Activated naive CD4-positive, alpha-beta T cell treated with anti-CD3 and anti-CD28 coated beads for 36 hours (primary cell): ENCODE measurements at places on chromosomes 6 and 20. TPM values are rescaled to one million over a fixed set of nuclear protein-coding genes. Genes with fewer than 3 reads are reported as not detected.

The KATNA1 gene
- total RNA-seq, result 19.7 TPM

The RTN4IP1 gene
- 6.0 TPM for total RNA-seq

The TSBP1 gene
- not detected for total RNA-seq

The KHDRBS2 gene
- not detected for total RNA-seq

The RCAN2 gene
- total RNA-seq, result 0.37 TPM

The MYCT1 gene
- total RNA-seq, result not detected

DNA sequence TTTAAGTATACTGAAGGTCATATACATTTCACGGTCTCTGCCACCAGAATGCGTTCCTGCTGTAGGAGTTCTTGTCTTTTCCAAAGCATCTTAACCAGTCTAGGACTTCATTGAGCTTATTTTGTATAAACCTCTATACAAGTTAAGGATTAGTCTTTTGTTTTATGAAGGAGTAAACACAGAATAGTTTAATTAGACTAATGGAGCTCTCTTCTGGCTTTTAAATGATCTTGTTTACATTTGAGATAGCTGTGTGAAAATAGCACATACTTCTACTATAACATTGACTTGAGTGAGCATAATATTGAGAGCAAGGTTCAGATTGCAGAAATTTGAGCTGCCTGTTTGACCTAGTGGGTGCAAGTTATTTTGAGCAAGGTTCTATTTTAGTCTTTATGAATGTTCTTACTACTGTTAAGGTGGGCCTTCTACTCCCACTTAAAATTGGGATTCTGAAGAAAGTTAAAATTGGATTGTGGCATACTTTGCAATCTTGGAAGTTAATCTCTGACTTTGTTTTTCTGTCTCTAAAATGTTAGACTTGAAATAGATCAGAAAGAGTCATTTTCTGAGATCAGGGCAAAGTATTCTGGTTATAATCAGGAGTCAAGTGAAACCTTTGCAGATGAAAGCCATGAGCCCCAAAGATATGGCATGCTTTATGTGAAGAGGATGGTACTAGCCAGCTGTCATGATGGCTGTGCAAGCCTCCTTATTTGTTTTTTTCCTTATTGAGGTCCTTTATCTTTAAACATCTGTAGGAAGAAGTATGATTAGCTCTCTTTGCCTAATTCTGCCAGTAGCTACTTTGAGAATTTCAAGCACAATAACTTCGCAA, 41.8 kb downstream of the RPRD1B start:
- DNase-seq, result no peak

DNA sequence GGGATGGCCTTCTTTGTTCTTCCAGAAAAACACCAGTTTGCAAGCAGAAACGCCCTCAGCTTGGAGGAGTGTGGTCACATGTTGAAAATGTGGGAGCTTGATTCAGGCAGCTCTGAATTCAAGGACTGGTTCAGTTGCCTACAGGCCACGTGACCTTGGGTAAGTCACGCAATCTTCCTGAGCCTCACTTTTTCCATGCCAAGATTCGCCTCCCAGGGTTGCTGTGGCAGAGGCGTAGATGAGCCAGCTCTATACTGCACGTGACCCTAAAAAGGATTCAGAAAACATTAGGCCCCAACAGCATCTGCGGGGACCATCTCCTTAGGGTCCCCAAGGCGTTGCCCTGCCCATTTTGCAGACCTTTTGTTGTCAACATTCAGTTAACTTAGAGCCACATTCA, 112.0 kb upstream of the SNX9 start:
- no peak for DNase-seq

DNA sequence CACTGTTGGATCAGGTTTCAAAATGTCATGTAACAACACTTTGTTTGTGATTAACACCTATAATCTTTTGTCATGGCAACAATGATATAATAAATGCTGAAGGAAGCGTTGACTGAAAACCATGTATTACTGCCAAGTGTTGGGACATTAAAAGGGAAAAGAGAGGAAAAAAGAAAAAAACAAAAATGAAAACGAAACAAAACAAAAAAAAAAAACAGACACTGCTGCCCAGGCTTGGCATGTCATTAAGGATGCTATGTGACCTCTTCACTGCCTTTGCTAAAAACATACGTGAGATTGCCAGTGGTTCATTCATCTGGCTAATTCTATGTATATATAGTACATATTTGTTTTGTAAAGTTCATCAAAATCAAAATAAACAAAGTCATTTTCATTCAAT, 516.7 kb upstream of the RNF217 start:
- DNase-seq, result no peak

DNA sequence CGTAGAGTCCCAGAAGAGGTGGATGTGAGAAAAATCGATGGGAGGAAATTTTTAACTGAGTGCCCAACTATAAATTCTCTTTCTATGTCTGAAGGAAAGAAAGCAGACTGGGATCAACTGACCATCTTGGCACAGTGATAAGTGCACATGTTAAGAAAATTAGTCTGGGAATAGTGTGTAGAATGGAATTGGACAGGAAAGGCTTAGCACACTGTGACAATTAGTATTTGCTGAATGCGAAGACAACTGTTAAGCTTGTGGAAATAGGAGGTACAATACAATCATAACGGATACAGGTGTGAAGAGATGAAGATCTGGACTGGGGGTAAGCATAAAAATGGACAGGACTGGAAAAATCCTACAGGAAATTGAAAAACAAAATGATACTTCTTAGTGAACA, 114.3 kb downstream of the FAM50B start:
- DNase-seq, result no peak

- no peak for DNase-seq
Observed at GRCh38 chr20:46894971-46895905, 595 bp downstream of the EYA2 start.

DNA sequence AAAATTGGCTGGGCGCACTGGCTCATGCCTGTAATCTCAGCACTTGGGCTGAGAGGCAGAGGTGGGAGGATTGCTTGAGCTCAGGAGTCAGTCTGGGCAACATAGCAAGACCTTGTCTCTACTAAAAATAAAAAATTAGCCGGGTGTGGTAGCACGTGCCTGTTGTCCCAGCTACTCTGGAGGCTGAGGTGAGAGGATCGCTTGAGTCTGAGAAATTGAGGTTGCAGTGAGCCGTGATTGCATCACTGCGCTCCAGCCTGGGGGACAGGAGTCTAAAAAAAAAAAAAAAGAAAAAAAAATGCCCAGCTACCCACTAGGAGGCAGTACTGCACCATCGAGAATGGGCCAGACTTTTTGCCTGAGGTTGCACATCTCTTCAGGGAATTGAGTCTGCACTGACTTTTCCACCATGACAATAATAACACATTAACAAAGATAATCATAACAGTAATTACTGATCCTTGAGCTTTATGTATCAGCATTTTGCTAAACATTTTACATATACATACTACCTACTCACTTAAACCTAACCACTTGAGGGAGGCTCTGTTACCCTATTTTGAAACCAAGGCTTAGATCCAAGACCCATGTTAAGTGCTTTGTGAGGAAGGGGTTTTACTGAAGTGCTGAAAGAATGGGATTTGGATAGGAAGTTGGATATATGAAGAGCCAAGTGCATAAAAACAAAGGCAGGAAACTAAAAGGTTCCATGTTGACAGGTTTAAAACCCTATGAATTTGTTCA, 21.0 kb downstream of the SRSF3 start:
- DNase-seq, result peak; percentile 64

- no peak for DNase-seq
Observed at GRCh38 chr6:66961191-66961590, 1254.2 kb upstream of the EYS start.

DNA sequence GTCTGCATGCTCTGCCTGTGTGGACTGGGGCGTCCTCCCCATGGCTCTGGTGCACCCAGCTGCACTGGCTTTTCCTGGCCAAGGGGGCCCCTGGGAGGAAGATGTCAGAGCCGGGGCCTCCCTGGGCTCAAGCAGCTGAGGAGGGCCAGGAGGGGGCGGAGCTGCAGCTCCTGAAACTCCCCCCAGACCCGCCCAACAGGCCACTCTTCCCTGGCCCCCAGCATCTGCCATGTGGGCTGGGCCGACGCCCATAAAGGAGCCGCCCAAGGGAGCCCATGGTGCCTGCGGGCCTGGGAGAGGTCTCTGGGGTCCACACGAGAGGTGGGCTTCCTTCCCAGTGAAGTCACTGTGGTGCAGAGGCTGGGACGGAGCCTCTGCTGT, 4.0 kb downstream of the RBBP8NL start:
- DNase-seq, result no peak

GRCh38 chr6:87736809-87737540, 34.9 kb upstream of the AKIRIN2 start:
- DNase-seq, result no peak

DNA sequence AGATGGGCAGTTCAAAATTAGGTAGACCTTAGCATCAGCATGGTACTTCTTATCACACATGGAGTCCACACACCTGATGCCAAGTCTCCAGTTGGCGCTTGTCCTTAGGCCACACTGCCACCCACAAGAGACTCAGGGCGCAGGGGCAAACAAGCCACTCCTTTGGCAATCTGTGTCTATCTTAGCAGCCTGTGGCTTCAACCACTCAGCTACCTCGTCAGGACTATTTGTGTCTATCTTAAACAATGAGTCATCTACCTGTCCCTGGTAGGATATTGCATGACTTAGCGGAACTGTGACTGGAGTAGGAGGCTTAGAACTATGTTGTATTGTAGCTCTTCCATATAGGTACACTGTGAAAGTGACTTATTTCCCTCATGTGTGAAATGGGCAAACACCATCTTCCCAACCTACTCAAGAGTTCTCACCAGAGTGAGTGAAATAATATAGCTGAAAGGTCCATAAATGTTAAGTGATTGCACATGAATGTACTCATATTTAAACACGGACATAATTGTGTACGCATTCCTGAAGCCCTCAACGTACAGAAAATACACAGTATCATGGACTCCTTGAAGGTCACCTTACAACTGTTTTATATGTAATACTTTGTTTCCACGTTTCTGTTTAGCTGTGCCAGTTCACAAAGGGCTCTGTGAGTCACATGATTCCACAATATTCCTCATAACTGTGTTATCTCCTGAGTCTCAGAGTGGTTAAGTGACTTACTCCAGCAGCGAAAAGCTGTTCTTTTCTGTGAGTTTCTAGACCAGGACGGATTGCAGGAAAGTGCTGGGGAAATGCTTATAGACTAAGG, 1.6 kb downstream of the TRIM27 start:
- DNase-seq, result peak; percentile 41

GRCh38 chr6:13559251-13559650, 15.2 kb upstream of the SIRT5 start:
- DNase-seq, result no peak

DNA sequence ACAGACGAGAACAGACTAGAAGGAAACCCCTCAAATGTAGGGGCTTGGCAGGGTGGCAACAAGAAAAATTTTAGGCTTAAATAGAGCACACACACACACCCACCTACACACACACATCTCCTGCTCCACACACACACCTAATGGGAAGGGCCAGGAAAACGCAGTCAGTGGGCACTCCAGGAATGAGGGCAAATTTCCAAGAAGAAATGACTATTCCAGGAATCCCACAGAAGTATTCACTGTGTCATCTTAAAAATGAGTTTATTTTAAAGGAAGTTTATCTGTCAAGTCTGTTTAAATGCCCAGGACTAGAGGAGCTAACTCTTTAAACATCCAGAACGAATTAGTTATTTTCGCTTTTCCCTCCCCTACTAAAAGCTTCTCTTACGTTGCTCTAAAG, 13.0 kb downstream of the ALDH8A1 start:
- DNase-seq, result no peak

DNA sequence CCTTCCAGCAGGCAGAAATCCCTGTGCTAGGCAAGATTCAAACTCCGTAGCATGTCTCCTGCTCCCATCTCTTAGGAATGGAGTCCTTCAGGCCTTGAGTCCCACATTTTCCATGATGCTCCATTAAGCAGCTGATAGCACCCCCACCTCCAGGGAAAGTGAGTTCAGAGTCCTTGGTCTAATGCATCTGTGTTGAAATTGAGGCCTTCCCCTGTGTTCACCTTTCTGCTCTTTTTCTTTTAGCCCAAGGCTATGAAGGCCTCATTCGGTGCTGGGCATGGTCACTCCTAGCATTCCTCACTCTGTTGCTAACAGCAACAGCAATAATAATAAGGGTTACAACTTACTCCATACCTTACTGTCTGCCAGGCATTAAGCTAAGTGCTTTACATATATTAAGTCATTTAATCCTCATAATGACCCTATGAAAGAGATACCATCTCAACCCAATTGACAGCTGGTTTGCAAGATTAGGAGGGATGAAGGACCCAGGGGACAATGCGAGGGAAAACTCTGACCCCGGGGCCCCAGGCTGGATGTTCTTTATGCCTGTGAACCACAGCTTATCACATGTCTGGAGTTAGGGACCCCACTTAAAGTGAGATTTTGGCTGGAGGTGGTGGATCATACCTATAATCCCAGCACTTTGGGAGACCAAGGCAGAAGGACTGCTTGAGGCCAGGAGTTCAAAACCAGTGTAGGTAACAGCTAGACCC, 17.5 kb upstream of the PANK2 start:
- DNase-seq, result no peak

GRCh38 chr20:1879934-1880333, 15.3 kb upstream of the SIRPA start:
- no peak for DNase-seq
